ENCODE measurements at places on chromosomes 2 and 18.

DNA sequence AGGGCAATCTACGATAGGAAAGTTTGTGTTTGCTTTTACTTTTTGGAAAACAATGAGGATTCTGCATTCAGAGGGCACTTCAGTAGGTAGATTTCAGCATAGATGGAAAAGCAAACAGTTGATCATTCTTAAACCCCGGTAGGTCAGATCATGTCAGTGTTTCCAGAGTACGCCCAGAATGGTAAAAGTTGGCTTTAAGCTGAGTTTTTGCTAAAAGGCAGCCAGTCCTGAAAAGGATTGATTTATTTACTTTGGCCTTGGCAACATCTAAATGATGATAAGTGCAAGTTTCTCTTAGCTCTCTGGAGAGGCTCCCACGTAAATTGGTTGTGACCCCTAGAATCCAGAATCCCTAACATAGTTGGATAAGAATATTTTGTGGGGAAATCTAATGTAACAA, 168.0 kb downstream of the DIS3L2 start:
- DNase-seq = no peak

DNA sequence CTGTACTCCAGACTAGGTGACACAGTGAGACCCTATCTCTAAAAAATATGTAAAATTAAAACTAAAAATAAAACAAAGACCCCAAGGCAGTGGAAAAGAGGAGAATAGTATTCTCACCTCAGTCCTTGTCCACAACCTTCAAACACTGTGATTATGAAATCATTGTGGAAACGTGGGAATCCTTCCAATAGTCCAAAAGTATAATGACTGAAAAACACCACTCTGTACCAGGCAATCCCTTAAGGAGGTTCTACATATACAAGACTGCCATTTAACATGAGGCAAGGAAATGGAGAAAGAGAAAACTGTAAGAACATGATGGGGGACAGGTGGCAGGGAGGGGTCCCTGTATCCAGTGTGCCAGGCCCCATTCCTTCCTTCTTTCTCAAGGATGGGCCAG, 66.1 kb downstream of the ACVR1 start:
- DNase-seq = no peak

GRCh38 chr2:138831154-138831553, 51.0 kb upstream of the NXPH2 start:
- DNase-seq = no peak

- DNase-seq = peak; percentile 45
Measured at GRCh38 chr2:173654161-173654895, 299.7 kb downstream of the CDCA7 start.

DNA sequence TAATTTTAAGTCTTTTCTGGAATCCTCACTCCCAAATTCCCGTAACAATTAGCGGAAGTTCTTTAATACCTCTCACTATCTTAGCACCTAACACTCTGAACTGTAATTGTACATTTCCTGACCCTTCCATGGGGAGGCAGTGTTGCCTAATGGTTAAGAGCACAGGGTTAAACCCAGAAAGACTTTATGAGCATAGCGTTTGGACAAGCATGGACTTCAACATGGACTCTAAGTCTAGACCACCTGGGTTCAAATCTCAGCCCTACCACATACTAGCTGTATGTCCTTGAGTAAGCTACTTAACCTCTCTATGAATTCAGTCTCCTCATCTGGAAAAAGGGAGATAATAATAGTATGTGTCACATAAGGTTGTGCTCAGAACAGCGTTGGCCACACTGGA, 13.0 kb downstream of the ANTXR1 start:
- no peak for DNase-seq

GRCh38 chr2:239792405-239793084, 232.6 kb downstream of the NDUFA10 start:
- no peak for DNase-seq
